Activated gamma-delta T cell treated with anti-CD3 and anti-CD28 coated beads, Interleukin-2, amount 50 U/mL, for 16 hours (primary cell): ENCODE measurements at places on chromosomes 4 and X.

DNA sequence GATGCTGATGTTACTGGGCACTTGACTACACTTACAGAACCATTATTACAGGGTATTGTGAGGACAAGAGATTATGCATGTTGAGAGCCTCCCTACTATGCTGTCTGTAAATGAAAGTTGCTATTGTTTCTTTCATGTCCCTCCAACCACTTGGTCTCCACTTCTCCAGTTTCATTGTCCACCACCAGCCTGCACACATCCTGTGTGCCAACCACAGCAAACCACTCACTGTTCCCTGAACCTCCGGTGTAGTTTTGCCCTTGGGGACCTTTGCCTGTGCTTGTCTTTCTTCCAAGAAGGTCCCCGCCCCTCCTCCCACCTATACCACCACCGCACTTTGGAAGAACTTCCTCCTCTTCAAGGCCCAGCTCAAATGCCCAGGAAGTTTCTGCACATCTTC is 43.1 kb upstream of the AFF2 start:
- DNase-seq, result no peak

GRCh38 chr4:55765070-55765469 is 54.5 kb upstream of the EXOC1L start:
- no peak for DNase-seq

DNA sequence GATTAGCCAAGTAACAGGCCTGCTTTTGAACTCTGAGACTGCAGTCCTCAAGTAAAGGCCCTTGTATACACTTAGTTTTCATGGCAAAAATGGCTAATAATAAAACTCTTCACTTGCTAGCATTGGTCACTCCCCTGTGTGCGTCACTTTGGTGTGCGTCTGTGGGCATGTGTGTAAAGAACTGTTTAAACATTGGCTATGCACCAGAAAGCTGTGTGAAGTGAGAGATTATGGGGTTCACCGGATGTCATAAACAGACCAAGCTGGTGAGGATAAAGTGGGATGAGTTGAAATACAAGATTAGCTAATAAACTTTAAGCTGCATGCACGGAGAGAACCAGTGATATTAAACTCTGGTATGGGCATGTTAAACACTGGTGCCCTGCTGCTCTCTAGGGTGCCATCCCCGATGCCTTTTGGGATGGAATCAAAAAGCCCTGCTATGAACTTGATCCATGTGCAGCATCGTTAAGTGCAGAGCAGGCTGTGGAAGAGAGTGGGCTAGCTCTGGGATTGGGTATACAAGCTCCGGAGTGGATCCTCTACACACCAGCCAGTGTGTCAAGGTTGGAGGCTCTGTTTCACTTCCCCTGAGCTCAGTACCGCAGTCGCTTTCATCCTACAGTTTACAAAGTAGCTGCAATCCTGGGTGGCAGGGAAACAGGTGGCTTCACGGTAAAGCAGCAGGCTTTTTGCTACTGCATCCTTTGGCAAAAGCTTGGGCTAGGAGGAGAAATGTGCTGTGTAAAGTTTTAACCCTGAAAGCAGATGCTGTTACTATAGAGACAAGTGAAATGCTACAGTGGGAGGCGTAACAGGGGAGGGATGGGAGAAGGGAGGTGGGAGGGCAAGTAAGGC is 108.3 kb upstream of the SLC4A4 start:
- no peak for DNase-seq

- no peak for DNase-seq
Measured at GRCh38 chr4:31298737-31299136, 578.6 kb downstream of the PCDH7 start.

DNA sequence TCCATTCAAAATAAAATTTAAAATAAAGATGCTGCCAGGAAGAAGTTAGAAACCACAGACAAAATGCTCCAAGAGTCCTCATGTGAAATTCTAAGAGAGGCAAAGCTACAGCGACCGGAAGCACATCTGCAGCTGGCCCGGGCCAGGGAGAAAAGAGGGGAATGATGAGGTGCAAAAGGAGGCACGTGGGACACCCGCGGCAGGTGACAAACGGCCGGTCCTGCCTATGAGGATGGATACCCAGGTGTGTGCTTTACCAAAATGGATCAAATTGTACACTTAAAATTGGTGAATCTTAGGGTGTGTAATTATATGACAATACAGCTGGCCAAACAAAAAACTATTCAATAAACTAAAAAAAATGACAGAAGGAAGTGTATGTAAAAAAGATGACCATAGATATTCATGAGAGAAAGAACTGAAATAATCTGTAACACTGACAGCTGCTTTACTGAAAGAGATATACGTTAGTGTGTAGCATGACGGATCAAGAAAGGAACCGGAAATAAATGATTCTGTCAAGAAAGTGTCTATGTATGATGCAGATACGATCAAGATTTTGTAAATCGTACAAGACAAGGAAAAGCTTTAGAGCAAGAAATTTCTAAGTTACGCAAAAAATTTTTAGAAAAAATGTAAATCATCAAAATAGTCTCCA is 29.5 kb downstream of the PPP2R3B start:
- no peak for DNase-seq

GRCh38 chr4:63620271-63620670 is 789.0 kb downstream of the TECRL start:
- DNase-seq, result no peak

- DNase-seq, result no peak
Measured at GRCh38 chr4:31974490-31975002, 1254.4 kb downstream of the PCDH7 start.

DNA sequence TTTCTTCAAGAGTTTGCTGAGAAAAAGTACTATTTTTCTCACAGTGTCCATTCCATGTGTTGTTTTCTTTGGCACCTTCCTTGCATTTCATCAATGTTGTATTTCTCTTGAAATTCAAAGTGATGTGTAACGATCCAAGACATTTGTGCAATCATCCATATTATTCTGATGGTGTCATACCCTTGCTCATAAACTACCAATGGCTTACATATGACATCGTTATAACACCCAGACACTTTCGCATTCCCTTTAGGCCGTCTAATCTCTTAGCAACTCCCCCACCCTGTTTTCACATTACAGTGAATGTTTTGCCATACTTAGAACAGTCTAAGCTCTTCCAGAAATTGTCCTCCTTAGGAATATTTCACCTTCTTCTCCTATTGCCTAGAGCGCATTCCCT is 1779.0 kb downstream of the PCDH7 start:
- DNase-seq, result no peak

DNA sequence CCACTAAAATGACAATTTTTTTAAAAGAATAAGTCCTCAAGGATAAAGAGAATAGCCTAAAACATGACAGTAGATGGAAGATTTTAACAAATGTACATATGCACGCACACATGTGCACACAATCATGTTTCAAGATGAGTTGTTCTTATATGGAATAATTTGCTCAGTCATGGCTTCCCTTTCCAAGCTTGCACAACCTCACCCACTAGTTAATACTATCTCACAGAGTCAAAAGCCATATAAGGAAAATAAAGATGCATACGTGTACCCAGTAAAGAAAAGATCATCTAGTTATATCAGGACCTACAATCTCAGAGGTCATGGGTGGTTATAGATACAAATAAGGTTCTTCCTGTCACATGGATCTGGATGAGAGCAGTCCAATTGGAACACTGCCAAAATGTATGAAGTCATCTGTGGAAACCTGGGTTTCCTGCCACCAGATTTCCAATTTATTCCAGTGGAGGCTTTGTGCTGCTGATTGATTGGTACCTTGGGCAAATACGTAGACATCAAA is 56.1 kb downstream of the FAM13A start:
- DNase-seq, result no peak

DNA sequence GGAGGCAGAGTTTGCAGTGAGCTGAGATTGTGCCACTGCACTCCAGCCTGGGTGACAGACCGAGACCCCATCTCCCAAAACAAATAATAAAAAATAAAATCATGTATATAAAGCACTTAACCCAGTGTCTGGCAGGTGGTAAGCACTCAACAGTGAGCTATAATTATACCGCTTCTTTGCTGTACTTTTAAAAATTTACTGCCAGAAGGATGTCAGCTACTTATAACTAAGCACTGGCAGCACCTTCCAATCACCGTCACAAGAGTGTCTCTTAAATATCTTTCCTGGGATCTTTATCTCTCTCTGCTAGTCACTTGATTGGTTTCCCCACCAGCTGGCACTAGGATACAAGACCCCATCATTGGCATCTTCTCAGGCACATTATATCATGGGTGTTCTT is 53.9 kb upstream of the DAPP1 start:
- DNase-seq, result no peak

DNA sequence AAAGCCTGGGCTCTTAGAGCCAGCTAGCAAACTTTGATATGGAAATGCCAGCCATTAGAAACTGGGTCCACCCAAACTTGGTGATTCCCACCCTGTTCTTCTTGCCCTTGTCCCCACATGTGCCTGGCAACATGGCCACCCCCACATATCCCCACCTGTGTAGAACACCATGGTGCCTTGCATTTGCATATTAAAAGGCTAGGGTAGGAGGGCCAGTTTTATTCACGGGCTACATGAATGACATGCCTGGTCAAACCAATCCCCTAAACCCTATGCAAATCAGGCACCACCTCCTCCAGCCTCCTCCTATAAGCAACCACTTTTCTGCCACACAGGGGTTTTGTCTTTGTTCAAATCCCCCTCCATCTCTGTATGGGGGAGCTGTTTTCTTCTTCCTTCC is 104.9 kb downstream of the CLNK start:
- DNase-seq, result no peak

- DNase-seq, result no peak
Measured at GRCh38 chr4:147984065-147984777, 252.3 kb downstream of the ARHGAP10 start.

DNA sequence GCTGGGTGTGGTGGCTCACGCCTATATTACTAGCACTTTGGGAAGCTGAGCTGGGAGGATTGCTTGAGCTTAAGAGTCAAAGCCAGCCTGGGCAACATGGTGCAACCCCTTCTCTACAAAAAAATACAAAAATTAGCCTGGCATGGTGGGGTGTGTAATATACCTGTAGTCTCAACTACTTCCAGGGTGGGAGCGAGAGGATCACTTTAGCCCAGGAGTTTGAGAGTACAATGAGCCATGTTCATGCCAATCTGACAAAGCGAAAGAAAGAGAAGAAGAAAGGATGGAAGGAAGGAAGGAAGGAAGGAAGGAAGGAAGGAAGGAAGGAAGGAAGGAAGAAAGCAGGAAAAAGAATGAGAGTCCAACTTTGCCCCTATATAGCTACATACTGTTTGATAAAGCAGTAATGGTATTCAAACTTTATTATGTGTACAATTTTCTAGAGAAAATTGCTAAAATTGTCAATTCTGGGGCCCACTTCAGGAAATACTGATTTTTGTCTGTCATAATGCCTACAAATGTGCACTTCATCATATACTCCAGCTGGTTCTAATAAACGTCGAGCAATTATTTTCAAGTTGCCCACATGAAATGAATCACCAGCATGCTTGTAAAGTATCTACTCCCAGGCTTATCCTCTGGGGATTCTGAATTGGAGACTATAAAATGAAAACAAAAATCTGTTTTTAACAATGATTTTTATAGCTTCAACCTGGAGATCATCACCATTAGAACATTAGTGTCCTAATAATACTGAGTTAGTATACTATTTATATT is 132.3 kb downstream of the NDST4 start:
- DNase-seq, result no peak

DNA sequence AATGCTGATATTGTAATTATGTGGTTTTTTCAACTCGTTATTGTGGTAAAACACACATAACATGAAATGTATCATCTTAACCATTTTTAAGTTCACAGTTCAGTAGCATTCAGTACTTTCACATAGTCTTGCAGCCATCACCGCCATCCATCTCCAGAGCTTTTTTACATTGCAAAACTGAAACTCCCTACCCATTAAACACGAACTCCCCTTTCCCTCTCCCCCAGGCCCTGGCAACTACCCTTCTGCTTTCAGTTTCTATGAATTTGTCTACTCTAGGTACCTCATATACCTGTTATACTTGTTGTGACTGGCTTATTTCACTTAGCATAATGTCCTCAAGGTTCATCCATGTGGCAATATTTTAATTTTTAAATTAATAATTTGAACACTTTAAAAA is 380.6 kb downstream of the MAPK10 start:
- DNase-seq, result no peak

GRCh38 chr4:40630335-40631021 is 814 bp upstream of the RBM47 start:
- DNase-seq, result no peak

- DNase-seq, result no peak
Measured at GRCh38 chr4:53767482-53767881, 176.2 kb upstream of the LNX1 start.

DNA sequence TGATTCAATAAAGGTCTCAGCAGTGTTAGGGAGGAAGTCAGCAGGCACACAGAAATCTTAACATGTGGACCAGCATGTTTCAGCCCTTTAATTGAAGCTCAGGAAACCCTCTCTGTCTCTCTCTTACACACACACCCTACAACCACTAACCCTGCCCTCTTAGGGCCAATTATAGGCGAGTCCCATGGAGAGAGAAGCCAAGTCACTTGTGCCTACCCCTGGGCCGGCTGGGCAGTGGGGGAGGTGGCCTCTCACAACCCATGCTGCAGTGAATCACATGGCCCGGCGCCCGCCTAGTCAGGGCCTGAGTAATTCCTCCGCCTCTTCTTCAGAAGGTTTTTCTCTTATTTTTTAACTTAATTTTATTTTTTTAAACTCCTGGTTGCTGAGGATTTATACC is 3.7 kb downstream of the FGD1 start:
- DNase-seq, result no peak

- DNase-seq, result no peak
Measured at GRCh38 chrX:13167481-13168231, 123.2 kb upstream of the FAM9C start.

GRCh38 chr4:149595500-149595899 is 220.1 kb downstream of the IQCM start:
- DNase-seq, result no peak

DNA sequence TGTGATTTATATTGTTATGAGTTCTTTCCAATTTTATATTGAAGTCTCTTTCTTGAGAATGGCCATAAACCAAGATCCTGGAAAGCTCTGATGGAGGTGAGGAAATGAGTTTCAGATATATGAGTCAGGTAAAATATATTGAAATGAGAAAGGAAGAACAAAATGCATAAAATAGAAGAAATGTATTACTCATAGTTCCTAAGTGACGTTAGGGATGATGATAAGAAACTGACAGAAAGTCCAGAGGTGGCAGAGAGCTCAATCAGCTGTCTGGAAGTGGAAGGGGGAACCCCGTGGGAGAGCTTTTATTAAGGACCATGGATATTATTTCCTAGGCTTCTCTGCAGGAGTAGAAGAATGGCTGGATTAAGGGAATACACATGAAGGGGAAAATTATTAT is 24.6 kb downstream of the UGT2B7 start:
- no peak for DNase-seq

DNA sequence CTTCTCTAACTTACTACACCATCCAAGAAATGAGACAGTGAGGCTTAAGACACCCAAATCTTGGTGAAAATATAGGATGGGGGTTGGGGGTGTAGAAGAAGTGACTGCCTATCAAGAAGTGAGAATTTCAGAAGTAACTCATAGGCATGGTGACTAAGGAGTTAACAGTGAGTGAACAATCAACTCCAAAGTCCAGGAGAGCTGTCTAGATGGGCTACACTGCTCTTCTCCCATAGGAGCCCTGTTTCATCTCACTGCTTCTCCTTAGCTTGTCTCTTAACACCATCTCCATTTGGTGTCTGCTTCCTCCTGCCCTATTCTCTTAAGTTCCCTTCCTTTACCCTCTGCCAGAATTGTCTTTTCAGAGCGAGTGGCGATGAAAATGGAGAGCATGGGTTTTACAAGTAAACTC is 22.7 kb downstream of the FABP2 start:
- no peak for DNase-seq
